ENCODE measurements at places on chromosomes 16 and 17. TPM values are rescaled to one million over a fixed set of nuclear protein-coding genes. Genes with fewer than 3 reads are reported as not detected.

Gene BBS2
- 79.6 TPM for total RNA-seq

Gene TPSB2
- total RNA-seq = 25.2 TPM

Gene GHDC
- total RNA-seq = 14.6 TPM

Gene HSD17B2
- not detected for total RNA-seq

Gene FADS6
- 5.5 TPM for total RNA-seq

Gene CACNG1
- not detected for total RNA-seq

Gene CLEC10A
- 5.4 TPM for total RNA-seq

Gene ZSCAN10
- total RNA-seq = not detected

Gene CHST4
- not detected for total RNA-seq

Gene DNAI2
- not detected for total RNA-seq

Gene ABCC11
- total RNA-seq = not detected

Gene GPR179
- total RNA-seq = not detected

Gene SPATA22
- not detected for total RNA-seq

Gene CORO1A
- 23.1 TPM for total RNA-seq

Gene HOXB6
- 0.27 TPM for total RNA-seq

Gene KCNJ2
- 11.4 TPM for total RNA-seq

Gene AURKB
- 11.3 TPM for total RNA-seq

Gene HCRT
- not detected for total RNA-seq

Gene GABARAPL2
- 139 TPM for total RNA-seq

Gene KRT32
- not detected for total RNA-seq

Gene HIRIP3
- 20.5 TPM for total RNA-seq

Gene PITPNM3
- total RNA-seq = 11.9 TPM

Gene FBXL16
- 33.6 TPM for total RNA-seq

Gene MC1R
- 4.0 TPM for total RNA-seq

Gene DHRS7C
- total RNA-seq = not detected

Gene UBALD2
- total RNA-seq = 25.9 TPM

Gene SLC22A31
- 2.0 TPM for total RNA-seq

Gene PNMT
- 1.6 TPM for total RNA-seq

Gene CASKIN1
- 0.71 TPM for total RNA-seq

Gene ATPAF2
- 17.4 TPM for total RNA-seq

Gene PVALEF
- not detected for total RNA-seq

Gene OR1A1
- total RNA-seq = not detected

Gene TNFAIP1
- total RNA-seq = 42.6 TPM

Gene DHX58
- total RNA-seq = 16.5 TPM

Gene KRTAP4-6
- total RNA-seq = 0.25 TPM

Gene NXPH3
- total RNA-seq = 6.6 TPM

Gene MARCHF10
- total RNA-seq = not detected

Gene KRTAP2-3
- total RNA-seq = not detected

Gene TUBB3
- total RNA-seq = 7.4 TPM

Gene SLX4
- total RNA-seq = 2.6 TPM

Gene MIF4GD
- 33.1 TPM for total RNA-seq

Gene TBX21
- not detected for total RNA-seq

Gene CTF1
- not detected for total RNA-seq

Gene KRT12
- total RNA-seq = not detected

Gene TLCD1
- 23.8 TPM for total RNA-seq

Gene SLFN14
- not detected for total RNA-seq

Gene SCGB1C2
- total RNA-seq = not detected

Gene MTHFSD
- total RNA-seq = 25.1 TPM

Gene KCTD11
- total RNA-seq = 42.5 TPM

Gene CD19
- total RNA-seq = not detected

Gene ZNF48
- 10.4 TPM for total RNA-seq

Gene BIRC5
- 6.7 TPM for total RNA-seq

Gene KRT23
- 302 TPM for total RNA-seq

Gene CCL17
- not detected for total RNA-seq

Gene KRTAP4-4
- 102 TPM for total RNA-seq

Gene RGS9
- 1.4 TPM for total RNA-seq

Gene PDILT
- total RNA-seq = not detected

Gene CPNE7
- total RNA-seq = 1.1 TPM
